Left kidney (tissue), 8 donors: ENCODE measurements at places on chromosomes 5 and 9. TPM values are rescaled to one million over a fixed set of nuclear protein-coding genes. Genes with fewer than 3 reads are reported as not detected.

The IZUMO3 gene
- polyA plus RNA-seq: not detected

The TCF7 gene
- polyA plus RNA-seq: 13.0 TPM

The SH3PXD2B gene
- 33.0 TPM for polyA plus RNA-seq

DNA sequence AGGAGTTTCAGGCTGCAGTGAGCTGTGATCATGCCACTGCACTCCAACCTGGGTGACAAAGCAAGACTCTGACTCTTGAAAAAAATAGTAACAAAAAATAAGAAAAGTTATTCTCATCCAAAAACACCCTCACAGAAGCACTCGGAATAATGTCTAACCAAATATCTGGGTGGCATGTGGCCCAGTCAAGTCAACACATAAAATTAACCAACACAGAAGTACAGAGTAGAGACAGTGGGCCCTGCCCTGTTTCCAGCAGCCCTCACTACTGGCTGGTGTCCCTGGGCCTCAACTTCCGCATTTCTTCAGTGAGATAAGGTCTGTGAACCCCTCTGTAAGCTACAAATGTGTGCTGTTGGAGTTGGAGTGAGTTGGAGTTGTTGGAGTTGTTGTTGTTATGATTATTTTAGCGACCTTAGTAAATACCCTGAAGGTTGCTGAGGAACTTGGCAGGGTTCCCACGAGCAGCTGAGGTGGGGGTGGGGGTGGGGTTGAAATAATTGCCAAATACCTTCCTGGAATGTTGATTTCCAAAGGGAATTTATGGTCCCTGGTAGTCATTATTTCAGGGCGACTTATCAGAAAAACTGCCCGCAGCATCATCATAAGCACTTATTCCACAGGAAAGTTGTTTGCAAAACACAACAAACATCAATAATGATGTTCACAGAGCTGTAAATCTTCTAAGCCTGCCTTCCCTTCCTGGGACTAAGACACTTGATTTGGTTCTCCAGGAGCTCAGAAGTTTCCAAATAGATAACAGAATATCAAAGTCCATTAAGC is 30.2 kb downstream of the C5orf15 start:
- DNase-seq: no peak

DNA sequence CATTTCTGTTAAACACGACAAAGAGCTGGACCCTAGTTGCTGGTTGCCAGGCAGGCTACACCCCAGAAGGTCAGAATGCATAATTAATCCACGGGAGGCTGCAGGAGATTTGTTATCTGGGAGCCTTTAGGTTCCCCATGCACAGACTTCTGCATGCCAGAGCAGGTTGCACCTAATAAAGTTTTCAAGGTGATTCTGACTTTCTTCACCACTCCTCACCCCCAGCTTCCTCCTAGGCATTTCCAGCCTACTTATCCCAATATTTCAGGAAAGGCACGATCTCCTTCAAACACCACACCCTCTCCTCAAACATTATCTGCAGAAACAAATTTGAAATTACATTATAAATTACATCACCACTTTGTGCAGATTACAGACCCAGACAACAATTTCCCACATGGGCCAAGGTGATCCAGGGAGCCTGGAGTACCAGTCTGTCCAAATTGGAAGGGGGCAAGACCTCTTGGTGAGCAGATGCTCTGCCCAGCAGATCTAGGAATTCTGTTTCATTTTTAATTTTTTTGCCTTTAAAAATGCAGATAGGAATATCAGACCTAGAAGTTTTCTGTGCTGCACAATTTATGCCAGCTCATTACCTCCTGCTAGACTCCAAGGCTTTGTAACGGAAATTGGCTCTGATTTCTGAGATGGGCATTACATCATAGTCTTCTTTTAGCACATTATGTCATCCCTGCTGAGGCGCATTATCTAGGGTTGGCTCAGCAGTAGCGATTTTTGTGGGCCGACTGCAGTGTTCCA is 363.4 kb upstream of the SLC30A5 start:
- DNase-seq: peak; percentile 58

- DNase-seq: no peak
Measured at GRCh38 chr5:117072439-117072838, 497.8 kb upstream of the SEMA6A start.

- no peak for DNase-seq
Measured at GRCh38 chr5:55191165-55191564, 18.2 kb upstream of the CDC20B start.
